ENCODE measurements at places on chromosomes 16 and 17.
A peak's percentile ranks its signal among the peaks of the same experiment; 100 is the strongest.

DNA sequence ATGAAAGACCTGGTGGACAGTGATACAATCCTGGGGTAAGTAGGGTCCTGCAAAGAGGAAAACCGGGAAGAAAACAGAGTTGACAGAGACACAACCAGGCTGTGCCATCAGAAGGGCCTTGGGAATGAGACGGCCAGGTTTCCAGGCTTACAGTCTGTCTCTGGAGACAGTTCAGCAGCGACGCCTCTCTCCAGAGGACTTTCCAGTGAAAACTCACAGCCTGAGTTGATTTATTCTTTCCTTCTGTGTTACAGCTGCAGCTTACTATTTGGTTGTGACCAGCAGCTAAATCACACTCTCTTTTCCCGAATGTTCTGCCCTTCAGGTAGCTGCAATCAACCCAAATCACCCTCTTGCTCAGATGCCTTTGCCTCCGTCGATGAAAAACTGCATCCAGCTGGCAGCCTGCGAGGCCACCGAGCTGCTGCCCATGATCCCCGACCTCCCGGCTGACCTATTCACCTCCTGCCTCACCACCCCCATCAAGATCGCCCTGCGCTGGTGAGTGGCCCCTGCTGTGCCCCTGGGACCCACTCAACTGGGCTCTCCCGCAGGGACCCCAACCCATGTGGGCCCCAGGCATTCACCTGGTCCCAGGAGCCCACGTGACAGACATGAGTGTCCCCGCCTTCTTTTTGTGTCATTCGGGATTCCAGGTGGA is 209.2 kb downstream of the RPTOR start:
- no peak for DNase-seq

DNA sequence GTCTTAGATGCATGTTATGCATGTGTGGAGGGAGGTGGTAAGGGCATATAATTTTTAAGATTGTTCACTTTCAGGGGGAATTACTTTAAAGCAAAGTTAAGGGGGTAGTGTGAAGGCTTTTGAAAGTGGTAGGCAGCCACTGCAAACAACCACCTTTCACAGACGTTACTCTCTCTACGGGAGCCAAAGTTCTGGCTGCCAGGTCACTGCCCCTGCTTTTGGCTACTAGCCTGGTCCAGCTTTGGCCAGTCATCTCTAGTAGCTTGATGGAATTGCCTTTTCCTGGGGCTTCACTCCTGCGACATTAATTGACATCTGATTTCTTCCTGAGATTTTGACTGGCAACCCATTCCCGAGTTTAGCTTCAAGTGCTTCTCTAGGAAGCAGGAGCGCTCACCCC is 397.5 kb downstream of the CDH11 start:
- DNase-seq = no peak

GRCh38 chr16:10729104-10730048 is 14.3 kb upstream of the NUBP1 start:
- no peak for DNase-seq

- DNase-seq = no peak
These were observed 30.4 kb downstream of the BPTF start for GRCh38 chr17:67855504-67856324.

GRCh38 chr16:53224951-53225533 is 170.3 kb downstream of the CHD9 start:
- no peak for DNase-seq

DNA sequence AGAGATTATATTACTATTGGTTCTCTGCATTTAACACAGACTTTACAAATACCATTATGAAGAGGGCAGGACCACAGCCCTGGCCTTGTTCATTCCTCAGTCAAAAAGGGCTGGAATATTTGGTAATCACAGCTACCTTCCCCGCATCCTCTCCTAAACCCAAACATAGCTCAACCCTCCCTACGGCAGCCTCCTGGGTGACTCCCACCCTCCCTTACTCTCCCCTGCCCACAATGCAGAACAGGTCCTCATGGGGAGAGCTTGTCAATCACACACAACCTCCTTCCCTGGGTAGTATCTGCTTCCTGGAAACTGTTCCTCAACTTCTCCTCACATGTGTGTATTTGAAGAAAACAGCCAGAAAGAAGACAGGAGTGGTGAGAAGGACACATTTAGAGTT is 224.2 kb downstream of the C16orf78 start:
- DNase-seq = no peak

DNA sequence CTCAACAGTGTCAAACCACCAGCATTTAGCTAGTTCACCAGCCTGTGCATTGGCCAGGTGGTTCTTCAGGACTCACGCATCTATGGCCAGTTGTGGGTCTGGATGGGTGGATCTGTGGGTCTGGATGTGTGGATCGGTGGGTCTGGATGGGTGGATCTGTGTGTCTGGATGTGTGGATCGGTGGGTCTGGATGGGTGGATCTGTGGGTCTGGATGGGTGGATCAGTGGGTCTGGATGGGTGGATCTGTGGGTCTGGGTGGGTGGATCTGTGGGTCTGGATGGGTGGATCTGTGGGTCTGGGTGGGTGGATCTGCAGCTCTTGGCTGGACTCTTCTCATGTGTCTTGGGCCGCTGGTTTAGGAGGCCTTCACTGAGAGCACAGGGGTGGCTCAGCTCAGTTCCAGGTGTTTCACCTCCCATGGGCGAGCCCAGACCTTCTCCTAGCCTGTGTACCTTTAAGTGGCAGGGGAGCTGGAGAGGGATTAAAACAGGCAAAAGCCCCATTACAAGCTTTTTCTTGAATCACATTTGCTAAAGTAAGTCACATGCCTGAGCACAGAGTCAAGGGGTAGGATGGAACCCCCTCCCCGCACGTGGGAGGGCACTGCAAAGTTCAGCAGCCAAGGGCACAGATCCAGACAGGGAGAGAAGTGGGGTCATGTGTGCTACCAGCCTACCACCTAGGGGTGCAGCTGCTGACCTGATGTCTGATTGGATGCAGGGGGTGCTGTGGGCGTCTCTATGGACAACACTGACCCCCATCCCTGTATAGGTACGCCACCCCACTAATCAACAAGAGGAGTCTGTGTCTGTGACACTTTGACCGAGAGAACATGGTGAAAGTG is 3.4 kb upstream of the NUBP1 start:
- no peak for DNase-seq

DNA sequence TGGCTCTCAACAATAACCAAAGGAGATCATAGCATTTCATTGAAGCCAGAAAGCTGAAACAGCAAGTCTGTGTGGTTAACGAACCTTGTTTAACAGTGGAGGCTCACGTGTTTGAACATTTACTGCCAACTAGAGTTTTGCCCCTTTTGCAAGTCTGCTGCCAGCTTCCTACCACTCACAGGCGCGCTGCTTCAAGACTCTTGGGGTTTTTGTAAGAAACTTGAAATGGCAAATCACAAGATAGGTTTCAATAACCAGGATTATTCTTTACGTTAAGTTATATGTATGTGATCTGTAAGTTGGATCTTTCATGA is 1.2 kb downstream of the SNTB2 start:
- DNase-seq = peak; percentile 10

DNA sequence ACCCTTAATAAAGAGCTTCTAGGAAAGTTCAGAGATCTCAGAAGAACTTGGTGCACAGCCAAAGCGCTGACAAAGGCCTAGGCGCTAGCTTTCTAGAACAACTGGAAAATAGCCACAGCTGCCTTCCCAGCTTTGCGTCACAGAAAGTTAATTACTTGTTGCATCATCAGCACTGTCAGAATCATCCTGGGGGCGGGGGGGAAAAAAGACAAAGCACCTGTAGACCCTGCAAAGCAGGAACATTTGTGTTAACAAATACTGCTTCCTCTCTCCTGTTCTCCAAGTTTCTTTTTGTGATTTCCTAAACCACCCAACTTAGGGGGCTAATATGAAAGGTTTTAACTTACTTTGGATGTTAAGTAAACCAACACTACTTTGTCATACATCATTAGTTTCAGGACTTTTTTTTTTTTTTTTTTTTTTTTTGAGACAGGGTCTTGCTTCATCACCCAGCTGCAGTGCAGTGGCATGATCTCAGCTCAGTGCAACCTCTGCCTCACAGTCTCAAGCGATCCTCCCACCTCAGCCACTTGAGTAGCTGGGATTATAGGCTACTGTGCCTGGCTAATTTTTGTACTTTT is 4.8 kb upstream of the AARSD1 start:
- no peak for DNase-seq

- peak; percentile 78 for DNase-seq
These were observed 10.0 kb downstream of the PITPNC1 start for GRCh38 chr17:67386965-67387551.

DNA sequence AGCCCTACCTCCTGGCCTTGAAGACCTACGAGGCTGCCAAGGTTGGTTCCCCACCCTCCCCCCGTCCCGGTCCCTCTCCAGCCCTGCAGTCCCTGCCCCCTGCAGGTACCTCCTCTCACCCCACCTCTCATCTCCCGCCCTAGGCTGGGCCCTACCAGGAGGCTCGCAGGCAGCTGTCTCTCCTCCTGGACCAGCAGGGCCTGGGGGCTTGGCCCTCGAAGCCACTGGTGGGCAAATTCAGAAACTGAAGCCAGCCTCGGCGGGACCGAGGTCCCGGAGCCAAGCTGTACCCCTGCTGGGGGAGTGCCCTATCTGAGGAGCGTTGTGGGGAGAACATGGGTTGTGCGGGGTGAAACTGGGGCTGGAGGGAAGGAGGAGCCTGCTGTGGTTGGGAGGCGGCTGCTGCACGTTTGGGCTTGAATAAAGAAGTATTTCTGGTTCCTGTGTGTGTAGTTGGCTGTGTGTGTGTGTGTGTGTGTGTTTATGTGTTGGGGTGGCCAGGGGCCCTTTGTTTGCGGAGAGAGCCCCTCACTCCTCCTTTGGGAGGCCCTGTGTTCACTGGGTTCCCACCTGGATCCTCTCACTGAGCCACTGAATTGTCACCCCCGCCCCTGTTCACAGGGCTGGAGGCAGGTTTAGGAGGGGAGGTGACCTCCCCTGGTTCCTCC is 5.9 kb downstream of the ADAD2 start:
- DNase-seq = no peak

Data from stimulated activated CD4-positive, alpha-beta T cell treated with anti-CD3 and anti-CD28 coated beads, Interleukin-4, amount 100 ng/mL, for 24 hours (primary cell).